ENCODE measurements at places on chromosomes 16 and 17. TPM values are rescaled to one million over a fixed set of nuclear protein-coding genes. Genes with fewer than 3 reads are reported as not detected.
A peak's percentile ranks its signal among the peaks of the same experiment; 100 is the strongest.

Gene DOC2A
- 0.32 TPM for total RNA-seq

DNA sequence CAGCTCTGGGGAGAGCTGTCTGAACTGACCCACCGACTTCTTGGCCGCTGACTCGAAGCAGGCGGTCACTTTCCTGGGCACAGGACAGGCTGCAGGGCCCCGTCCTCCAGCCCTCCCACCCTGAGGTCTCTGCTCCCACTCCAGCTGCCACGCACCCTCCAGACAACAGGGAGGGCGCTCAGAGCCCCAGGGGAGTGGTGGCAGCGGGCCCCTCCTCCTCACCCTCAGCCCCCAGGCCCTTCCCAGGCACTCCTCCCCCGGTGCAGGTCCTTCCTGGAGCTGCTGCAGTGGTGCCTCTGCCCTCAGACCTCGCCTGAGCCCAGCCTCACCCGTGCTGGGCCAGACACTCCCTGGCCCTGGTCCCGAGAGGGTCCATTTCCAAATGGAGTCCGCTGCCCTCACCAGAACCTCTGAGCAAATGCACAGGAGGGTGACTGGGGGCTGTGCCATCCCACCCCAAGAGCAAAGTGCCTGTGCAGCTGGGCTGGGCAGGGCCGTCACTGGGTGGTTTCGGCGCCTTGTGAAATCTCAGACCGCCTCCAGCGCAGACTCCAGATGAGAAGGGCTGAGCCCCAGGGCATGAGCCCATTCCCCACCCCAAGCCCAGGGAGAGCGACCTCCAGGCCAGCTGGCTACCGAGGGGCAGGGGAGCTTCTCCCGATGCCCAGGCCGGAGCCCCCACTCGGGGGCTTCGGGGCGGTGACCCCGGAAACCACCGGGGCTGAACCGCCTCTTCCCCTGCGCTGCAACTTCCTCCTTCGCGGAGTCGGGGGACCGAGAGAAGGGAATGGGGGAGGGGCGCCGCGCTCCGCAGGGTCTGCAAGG is 717 bp downstream of the CYBA start:
- peak; percentile 47 for DNase-seq

Gene GAS7
- total RNA-seq = 8.6 TPM

DNA sequence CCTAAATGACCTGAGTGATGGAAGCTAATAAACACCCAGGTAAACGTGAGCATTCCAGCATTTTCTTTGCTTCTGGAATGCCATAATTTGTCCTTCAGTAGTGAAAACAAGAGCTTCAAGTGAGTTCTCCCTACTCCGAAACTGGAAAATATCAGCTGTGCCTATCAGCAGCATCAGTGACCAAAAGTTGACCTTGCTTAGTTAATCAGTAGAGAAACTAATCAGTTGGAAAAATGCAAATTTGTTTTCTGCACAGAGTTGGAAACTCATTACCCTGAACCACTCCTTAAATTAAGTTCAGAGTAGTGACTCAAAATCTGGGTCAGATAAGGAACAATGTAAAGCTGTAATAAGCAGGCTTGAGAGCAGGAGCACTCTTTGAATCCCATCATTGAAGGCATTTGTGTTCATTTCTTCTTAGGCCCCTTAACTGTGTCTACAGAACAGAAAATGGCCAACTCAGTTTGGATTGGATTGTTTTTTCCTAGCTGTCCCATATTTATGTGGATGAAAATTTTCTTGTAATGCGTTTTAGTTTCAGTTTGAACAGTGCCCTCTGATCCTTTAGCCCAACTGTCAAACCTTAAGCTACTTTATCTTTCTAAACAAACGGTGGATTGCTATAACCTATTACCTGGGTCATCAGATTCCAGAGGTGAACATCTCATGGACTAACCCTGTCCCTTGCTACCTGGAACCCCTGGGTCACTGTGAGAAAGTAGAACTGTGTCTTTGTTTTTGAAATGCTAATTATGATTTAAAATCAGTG is 290.4 kb downstream of the TOX3 start:
- no peak for DNase-seq

DNA sequence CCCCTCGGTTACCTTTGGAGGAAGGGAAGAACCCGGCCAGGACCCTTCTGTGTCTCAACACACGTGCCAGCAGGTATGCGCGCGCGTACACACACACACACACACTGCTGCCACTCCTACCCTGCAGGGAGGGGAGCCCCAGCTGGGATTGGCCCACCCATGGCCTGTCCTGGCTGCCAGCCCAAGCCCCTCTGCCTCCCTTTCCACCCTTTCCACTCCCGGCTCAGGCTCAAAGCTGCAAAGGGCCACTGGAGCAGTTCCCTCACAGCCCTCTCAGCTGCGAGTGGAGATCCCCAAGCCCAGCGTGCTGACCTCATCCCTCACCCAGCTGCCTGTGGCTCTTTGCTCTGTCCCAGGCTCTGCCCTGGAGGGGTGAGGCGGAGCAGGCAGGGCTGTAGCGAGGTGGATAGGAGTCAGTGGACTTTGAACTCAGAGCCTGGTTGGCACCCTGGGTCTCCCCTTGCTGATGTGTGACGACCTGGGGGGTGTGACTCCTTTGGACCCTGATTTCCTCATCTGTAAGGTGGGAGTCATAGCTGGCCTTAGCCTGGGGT is 14.5 kb downstream of the KIF19 start:
- no peak for DNase-seq

Gene MYCBPAP
- total RNA-seq = 0.64 TPM

- DNase-seq = no peak
Measured at GRCh38 chr16:54281535-54282201, 4.9 kb downstream of the IRX3 start.
